ENCODE measurements at places on chromosomes 6 and 20. TPM values are rescaled to one million over a fixed set of nuclear protein-coding genes. Genes with fewer than 3 reads are reported as not detected.

The PBOV1 gene
- not detected for total RNA-seq

DNA sequence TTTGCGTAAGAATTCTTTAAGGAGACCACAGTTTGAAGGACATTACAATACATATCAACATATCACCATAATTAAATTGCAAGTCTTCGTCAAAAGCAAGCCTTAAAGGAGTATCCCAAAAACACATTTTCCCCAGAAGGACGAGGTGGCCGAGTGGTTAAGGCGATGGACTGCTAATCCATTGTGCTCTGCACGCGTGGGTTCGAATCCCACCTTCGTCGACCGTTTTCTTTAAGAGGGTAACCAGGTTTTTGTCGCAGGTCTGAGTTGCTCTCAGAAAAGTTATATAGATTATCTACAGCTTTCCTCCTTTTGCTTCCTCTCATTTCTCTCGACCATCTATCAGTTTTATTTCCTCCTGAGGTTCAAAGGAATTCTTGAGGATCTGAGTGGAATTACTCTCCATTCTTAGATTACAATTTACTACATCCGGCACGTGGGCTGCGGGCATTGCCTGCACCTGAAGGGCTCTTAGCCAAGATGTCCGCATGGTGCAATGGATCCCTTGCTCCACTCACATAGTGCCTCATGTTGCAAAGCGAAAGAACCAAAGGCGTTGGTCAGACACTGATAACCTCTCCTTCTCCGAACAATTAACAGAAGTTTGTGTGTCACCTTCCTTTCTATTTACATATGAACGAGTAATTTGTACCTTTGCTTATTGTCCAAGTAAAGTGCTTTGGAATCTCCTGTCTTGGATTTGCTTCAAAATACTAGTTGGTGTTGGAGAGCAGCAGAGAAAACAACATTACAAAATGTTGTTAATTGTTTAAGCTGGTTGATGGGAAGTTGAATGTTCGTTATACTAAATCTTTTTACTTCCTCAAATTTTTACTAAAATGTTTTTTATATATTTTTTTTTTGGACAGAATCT, 14.0 kb downstream of the POM121L2 start:
- peak overlapping the region; percentile 79 for H3K4me3 ChIP-seq
- peak; percentile 46 for DNase-seq
- peaks cover 38% of the 10 kb centered on the region for H3K4me1 ChIP-seq
- H3K27me3 ChIP-seq = peaks cover 87% of the 10 kb centered on the region
- no peaks in the 10 kb centered on the region for H3K36me3 ChIP-seq
- H3K27ac ChIP-seq = no peak overlapping the region

DNA sequence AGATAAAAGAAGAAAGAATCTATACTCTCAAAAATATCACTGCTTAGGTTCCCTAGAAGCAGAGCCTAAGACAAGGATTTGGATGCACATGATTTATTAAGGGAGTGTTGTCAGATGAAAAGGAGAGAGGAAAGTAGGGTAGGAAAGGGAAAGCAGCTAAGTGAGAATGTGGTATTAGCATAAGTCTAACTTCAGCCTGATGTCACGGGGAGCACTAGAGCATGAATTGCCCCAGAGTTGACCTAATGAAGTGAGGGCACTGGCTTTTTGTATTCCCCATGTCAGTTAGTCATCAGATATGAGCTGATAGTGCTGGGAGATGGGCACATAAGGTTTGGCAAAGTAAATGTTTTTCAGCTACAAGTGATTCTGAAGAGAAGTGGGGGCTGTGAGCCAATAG, 129.0 kb upstream of the THEMIS start:
- H3K4me3 ChIP-seq = no peak overlapping the region
- H3K27me3 ChIP-seq = no peaks in the 10 kb centered on the region
- DNase-seq = no peak
- H3K4me1 ChIP-seq = peaks cover 5% of the 10 kb centered on the region
- H3K27ac ChIP-seq = peak overlapping the region; percentile 76

DNA sequence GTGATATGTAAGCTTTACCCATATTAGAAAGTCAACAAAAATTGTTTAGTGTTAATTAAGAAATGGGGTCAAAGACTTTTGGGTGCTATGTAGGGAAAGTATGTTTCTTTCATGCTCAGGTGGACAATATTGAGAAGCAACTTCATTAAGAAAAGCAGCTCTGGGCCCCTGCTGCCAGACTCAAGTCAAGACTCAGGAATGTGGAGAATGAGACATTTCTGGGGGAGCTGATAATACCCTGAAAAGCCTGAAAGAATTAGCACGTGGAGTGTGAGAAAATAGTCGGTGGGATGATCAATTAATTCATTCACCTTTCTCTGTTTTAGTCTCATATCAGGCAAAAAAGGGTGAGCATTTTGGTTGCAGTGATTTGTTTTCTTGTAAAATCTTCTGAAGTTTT, 175.1 kb upstream of the IMPG1 start:
- no peak overlapping the region for H3K4me3 ChIP-seq
- no peak for DNase-seq
- no peaks in the 10 kb centered on the region for H3K27me3 ChIP-seq
- no peaks in the 10 kb centered on the region for H3K36me3 ChIP-seq
- H3K27ac ChIP-seq = no peak overlapping the region
- H3K4me1 ChIP-seq = no peaks in the 10 kb centered on the region

The HSP90AB1 gene
- total RNA-seq = 1,508 TPM

The IL17F gene
- not detected for total RNA-seq

GRCh38 chr6:129320892-129321291, 389.1 kb downstream of the ARHGAP18 start:
- DNase-seq = no peak
- H3K27ac ChIP-seq = no peak overlapping the region
- no peak overlapping the region for H3K4me3 ChIP-seq
- H3K36me3 ChIP-seq = no peaks in the 10 kb centered on the region
- peaks cover 11% of the 10 kb centered on the region for H3K4me1 ChIP-seq
- H3K27me3 ChIP-seq = no peaks in the 10 kb centered on the region

The SIRPB2 gene
- total RNA-seq = not detected

The CGAS gene
- total RNA-seq = 0.63 TPM

The GRM1 gene
- total RNA-seq = 0.63 TPM

DNA sequence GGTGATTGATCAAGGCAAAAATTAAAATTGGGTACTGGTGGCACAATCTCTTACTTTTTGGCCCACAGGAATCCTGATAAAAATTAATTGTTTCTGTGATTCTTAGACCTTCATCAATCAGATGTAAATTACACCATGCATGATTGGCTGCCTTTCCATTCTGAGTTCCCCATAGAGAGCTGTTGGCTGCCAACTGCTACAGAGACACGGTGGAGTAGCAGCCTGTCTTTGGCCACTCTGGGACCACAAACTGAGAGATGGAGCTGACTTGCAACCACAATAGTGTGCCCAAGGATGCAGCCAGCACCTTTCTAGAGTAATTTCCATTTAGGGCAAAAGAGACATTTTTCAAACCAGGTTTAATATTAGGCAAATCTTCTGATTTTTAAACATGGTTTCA, 274.3 kb upstream of the MMS22L start:
- H3K4me3 ChIP-seq = no peak overlapping the region
- no peaks in the 10 kb centered on the region for H3K4me1 ChIP-seq
- no peaks in the 10 kb centered on the region for H3K36me3 ChIP-seq
- no peaks in the 10 kb centered on the region for H3K27me3 ChIP-seq
- no peak for DNase-seq

The MYMX gene
- not detected for total RNA-seq

DNA sequence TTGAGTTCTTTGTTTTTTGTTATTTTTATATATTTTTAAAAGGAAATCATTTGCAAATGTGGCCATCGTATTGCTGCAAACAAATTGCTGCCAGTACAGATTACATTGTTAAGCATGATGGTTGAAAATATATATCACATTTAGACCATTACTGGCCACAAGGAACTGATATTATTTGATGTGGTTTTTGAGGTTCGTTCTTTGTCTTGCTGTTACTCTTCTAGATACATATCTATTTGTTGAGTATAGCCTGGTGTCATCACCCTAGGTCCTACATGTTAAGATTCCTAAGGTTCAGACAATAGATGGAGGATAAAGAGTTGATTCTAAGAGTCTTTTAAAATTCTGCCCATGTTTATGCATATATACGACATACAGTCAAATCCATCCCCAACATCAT, 306.0 kb downstream of the FARS2 start:
- peaks cover 12% of the 10 kb centered on the region for H3K36me3 ChIP-seq
- DNase-seq = no peak
- H3K27me3 ChIP-seq = no peaks in the 10 kb centered on the region
- no peak overlapping the region for H3K4me3 ChIP-seq

The CLDN20 gene
- total RNA-seq = not detected

- H3K27ac ChIP-seq = no peak overlapping the region
- no peak overlapping the region for H3K4me3 ChIP-seq
- H3K27me3 ChIP-seq = no peaks in the 10 kb centered on the region
- H3K36me3 ChIP-seq = no peaks in the 10 kb centered on the region
- no peaks in the 10 kb centered on the region for H3K4me1 ChIP-seq
Measured at GRCh38 chr6:63527658-63528514, 44.4 kb upstream of the LOC128125822 start.

DNA sequence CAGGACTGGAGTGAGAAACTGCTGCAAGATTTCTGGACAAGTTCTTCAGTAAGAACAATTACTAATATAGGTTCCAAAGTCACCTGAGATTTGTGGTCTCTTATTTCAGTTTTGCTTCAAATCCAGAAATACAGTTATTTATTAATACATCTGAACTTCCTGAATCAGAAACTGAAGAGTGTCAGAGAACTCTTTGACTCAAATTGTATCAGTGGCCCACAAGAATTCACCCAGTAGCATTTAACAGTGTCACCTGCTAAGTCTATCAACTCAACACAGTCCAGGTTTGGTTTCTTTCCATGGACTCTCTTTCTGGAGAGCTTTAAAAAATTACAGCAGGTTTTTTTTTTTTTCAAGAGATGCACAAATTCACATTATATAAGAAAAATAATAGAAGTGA, 18.8 kb upstream of the NHSL1 start:
- no peak overlapping the region for H3K27ac ChIP-seq
- H3K4me1 ChIP-seq = peaks cover 47% of the 10 kb centered on the region
- no peak for DNase-seq
- no peaks in the 10 kb centered on the region for H3K27me3 ChIP-seq
- no peak overlapping the region for H3K4me3 ChIP-seq

GRCh38 chr6:28802417-28803336, 121.1 kb downstream of the TRIM27 start:
- peaks cover 92% of the 10 kb centered on the region for H3K27me3 ChIP-seq
- H3K36me3 ChIP-seq = peaks cover under 1% of the 10 kb centered on the region
- H3K4me3 ChIP-seq = peak overlapping the region; percentile 3
- no peak overlapping the region for H3K27ac ChIP-seq

The SLC24A3 gene
- 0.51 TPM for total RNA-seq

The TAAR5 gene
- total RNA-seq = not detected

DNA sequence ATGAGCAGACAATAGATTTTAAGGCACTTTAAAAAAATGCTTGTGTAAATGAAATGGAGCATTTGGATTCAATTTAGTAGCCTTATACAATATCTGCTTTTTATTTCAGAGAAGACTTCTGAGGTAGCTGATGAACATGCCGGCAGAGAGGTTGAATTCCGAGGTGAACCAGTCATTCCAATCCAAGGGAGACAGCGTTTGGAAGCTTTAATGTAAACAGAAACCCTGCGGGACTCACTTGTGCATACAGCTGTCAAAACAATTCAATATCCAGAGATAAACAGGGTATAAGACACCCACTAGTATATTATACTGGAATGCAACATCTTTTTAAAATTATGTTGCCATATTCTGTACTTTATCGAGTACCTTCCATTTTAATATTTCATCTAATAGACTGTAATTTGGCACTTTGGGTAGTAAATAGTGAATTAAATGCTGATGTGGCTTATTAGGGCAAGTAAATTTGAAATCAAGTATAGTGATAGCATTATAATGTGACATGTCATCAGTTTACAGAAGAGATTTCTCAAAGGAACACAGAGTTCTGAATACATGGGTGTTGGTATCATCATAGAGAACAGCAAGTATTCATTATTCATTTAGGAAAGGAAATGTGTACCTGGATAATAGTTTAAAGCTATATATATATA, 347.7 kb downstream of the PRKN start:
- H3K4me3 ChIP-seq = no peak overlapping the region
- no peak overlapping the region for H3K27ac ChIP-seq
- H3K4me1 ChIP-seq = no peaks in the 10 kb centered on the region
- no peaks in the 10 kb centered on the region for H3K36me3 ChIP-seq
- no peaks in the 10 kb centered on the region for H3K27me3 ChIP-seq

The ECI2 gene
- 59.7 TPM for total RNA-seq

The TNF gene
- not detected for total RNA-seq

The CTAGE9 gene
- not detected for total RNA-seq

The TMEM244 gene
- total RNA-seq = not detected

Data from neural crest cell (in vitro differentiated cells).